ENCODE measurements at places on chromosomes 1 and 21.

DNA sequence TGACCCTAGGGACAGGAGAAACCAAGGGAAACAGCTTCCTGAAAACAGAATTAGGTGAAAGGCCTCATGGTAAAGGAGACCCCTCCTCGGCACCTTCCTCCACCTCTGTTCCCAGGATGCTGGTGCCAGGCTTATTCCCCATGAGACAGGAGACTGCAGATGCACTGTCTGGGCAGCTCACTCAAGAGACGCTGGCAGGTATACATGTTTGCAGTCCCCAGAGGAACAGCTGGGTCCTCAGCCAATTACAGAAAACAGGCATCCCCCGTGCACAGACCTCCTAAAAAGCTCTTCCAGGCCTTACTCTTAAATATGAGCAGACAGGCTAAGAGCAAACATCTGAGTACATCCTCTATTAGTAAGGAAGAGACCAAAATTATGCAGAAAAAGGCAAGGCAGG, 6.5 kb downstream of the CCSAP start:
- DNase-seq, result no peak

GRCh38 chr1:118118469-118118868, 66.6 kb downstream of the SPAG17 start:
- DNase-seq, result no peak

GRCh38 chr1:46492269-46492853, 2.7 kb downstream of the DMBX1 start:
- DNase-seq, result no peak

DNA sequence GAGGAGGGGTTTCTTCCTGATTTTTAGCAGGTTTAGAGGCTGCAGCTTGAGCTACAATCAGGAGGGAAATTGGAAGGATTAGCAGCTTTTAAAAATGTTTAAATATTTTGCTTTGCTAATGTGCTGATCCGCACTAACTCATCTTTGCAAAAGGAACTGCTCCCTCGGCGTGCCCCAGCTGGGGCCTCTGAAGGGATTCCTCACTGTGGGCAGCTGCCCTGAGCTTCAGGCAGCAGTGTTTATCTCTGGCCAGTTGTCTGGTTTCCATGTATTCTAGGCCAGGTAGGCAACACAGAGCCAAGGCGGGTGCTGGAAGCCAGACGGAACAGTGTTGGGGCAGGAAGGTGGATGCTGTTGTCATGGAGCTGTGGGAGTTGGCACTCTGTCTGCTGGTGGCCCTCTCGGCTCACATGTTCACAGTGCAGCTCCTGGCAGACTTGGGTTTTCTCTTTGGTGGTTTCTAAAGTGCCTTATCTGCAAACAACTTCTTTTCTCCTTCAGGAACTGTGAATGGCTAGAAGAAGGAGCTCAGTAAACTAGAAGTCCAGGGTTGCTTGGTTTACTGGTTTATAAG, 18.9 kb downstream of the NECAP2 start:
- no peak for DNase-seq

- no peak for DNase-seq
These were observed 379.4 kb downstream of the PLPP3 start for GRCh38 chr1:56199956-56200355.

GRCh38 chr1:116242741-116243140, 130.3 kb upstream of the ATP1A1 start:
- no peak for DNase-seq

DNA sequence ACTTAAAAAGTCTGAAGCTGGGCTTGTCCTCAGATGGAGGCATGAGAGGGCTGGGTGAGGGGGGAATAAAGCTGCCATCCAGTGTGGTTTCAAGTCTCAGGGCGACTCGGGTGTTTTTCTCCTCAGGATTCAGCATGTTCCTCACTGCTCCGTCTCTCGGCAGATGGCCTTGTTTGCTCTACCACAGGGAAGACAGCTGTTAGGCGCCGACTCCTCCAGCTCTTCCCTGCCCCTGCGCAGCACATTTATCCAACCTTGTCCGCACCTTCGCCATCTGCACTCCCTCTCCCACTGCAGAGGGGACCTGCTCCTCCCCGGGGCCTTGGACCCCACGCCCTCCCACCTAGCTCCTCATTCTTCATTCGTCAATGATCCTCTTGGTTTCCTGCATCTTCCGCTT, 16.6 kb upstream of the S100A11 start:
- DNase-seq, result no peak

DNA sequence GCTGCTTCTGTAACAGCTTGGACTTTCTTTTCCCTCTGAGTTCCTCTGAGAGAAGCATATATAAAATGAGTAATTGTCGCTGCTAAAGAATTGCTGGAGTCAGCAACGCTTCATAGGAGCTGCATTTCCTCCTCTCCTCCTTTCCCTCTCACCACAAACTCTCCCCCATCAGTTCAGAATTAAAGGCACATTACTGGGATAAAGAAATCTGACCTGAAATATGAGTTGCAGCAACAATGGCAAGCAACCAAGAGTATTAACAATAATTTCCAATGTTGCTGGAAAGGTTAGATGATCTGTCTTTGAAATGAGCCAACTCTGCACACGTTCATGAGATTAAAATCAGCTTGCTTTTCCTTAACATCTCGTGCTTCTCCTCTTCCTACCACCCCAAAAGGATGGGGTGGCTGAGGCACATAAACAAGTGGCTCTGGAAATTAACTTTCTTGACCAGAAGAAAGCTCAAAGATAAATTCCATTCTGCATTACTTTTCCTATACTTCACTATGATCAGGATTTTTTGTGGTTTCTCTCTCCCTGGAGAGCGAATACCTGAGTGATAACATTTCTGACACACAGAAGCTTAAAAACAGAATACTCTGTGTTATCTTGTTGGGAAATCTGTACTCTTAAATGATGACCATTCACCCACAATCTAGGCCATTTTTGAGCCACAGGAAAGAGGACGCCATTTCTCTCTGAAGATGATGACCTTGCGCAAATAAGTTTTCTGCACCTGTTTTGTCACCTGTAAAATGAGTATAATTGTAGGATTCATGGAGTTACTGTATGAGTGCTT, 90.2 kb downstream of the TGFBR3 start:
- peak; percentile 42 for DNase-seq

DNA sequence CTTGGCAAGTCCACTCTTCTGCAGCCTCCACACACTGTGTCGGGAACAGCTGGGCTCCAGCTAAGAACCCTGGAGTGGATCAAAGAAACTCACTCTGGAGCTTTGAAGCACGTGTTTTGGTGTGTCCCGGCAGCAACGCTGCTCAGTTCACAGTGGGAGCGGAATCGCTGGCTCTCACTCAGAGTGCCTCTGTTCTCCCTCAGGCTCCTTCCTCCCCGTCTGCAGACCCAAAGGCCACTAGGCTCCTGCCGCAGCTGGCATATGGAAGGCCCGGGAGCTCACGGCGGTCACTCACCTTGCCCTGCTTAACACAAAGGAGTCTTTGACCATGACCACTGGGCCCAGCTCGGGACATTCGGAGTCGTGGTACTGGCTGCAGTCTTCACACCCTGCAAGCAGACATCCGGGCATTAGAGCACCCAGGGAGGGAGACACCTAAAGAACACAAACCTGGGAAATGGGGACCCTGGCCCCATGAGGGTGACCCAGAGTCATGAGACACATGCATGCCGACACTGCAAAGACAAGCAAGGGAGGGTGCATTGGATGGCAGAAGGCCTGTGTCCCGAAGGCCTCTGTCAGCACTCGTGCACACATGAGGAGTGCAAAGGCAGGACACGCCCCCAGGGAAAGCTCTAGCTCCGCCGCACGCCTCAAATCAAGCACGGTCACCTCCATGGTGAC, 19.7 kb downstream of the PRDM15 start:
- DNase-seq, result no peak

GRCh38 chr1:47841356-47841755, 155.8 kb downstream of the TRABD2B start:
- no peak for DNase-seq

All from brain microvascular endothelial cell (primary cell).